Progenitor cell of endocrine pancreas (in vitro differentiated cells): ENCODE measurements at places on chromosomes 7 and 10.

DNA sequence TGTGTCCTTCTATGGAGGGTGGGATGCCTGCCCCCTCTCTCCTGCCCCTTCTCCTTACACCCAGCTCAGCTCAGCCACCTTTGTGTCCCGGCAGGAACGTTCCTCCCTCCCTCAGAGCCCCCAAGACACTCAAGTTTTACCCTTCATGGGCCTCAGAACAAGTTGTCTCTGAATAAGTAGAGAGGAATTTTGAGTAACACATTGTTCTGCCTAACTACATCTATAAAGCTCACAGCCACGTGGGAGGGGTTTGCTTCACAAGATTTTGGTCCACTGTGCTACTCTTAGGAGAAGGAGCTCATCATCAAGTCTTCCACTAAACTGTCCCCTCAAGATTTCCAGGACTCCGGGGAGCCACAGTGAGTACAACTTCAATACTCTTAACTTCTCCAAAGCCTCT, 51.6 kb upstream of the ZNF32 start:
- no peak for DNase-seq

DNA sequence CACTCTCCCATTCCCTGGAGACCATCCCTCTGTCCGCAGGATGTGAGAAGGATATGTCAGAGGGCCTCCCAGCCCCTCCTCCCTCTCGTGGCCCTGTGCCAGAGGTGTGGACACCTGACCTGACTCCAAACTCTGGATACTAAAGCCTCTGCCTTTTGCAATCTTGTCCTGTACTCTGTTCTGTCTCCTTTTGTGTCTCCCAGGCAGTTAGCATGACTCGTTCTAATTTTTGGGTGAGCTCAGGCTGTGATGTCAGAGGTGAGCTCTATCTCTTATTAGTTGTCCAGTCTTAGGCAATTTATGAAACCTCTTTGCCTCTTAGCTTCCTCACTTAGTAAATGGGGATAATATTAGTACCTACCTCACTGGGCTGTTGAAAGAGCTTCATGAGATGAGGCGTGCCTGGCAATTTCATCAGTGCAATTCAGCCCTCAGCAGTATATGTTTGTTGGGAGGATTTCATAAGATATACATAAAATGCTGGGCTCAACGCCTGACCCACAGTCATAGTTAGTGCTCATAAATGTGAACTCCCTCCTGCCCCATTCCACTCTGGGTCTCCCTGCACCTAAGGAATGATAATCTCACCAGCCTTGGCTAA, 10.9 kb downstream of the MARVELD1 start:
- no peak for DNase-seq

GRCh38 chr10:130022086-130022485, 58.0 kb upstream of the EBF3 start:
- DNase-seq = no peak

DNA sequence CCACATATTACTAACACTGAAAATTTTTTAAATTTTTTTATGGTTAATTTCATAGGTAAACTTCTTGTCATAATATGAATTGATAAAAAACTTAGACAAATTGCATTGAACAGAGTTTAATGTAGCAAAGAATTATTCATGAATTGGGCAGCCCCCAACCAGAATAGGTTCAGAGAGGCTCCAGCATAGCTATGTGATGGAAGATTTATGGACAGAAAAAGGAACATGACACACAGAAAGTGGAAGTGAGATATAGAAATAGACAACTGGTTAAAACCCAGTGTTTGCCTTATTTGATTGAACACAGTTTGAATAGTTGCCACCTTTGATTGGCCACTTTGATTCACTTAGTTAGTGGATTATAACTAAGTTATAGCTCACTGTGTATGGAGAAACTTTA, 87.2 kb downstream of the AHR start:
- no peak for DNase-seq

GRCh38 chr10:97607095-97607636, 17.6 kb downstream of the C10orf62 start:
- DNase-seq = no peak

GRCh38 chr10:93058139-93058538, 2.5 kb upstream of the CYP26C1 start:
- no peak for DNase-seq

- DNase-seq = no peak
Observed at GRCh38 chr10:37856881-37857286, 526 bp downstream of the ZNF248 start.

DNA sequence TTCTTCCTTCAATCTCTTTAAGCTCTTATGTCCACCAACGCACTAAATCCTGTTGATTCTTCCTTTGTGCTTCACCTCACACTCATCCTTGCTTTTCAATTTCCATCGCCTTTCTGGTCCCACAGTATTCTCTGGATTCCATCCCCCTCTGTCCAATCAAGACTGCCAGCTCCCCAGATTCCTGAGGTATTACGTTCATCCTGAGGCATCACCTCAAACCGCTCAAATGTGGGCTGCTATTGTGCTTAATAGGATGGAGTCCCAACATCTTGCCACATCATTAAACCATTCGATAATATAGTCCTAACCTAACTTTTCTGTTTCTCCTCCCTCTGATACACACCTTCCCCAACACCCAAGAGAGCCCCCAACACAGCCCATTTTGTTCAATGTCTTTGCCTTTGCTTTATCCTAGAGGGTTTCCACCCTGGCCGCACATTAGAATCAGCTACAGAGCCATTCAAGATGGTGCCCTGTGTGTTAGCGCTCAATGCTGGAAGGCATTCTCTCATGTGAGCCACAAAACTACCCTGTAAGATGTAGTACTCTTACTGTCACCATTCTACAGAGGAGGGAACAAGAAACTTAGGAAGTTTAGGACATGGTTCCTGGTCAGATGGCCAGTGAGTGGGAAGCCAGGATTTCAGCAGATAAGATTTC, 79.5 kb upstream of the LEP start:
- no peak for DNase-seq

- no peak for DNase-seq
Observed at GRCh38 chr7:127652333-127653248, 597 bp downstream of the SND1 start.

- DNase-seq = no peak
Observed at GRCh38 chr10:123301077-123301857, 147.1 kb downstream of the BUB3 start.

GRCh38 chr7:41107938-41108448, 594.9 kb downstream of the INHBA start:
- no peak for DNase-seq

- no peak for DNase-seq
Observed at GRCh38 chr7:66739953-66740301, 606 bp upstream of the RABGEF1 start.

GRCh38 chr7:109950821-109951564, 1139.9 kb upstream of the LRRN3 start:
- DNase-seq = no peak

- DNase-seq = no peak
Observed at GRCh38 chr7:4851459-4852422, 10.1 kb downstream of the PAPOLB start.
